Smooth muscle cell of the brain vasculature (primary cell): ENCODE measurements at places on chromosomes 12 and 14.
A peak's percentile ranks its signal among the peaks of the same experiment; 100 is the strongest.

GRCh38 chr14:33359288-33359881, 420.7 kb downstream of the NPAS3 start:
- no peak for DNase-seq

DNA sequence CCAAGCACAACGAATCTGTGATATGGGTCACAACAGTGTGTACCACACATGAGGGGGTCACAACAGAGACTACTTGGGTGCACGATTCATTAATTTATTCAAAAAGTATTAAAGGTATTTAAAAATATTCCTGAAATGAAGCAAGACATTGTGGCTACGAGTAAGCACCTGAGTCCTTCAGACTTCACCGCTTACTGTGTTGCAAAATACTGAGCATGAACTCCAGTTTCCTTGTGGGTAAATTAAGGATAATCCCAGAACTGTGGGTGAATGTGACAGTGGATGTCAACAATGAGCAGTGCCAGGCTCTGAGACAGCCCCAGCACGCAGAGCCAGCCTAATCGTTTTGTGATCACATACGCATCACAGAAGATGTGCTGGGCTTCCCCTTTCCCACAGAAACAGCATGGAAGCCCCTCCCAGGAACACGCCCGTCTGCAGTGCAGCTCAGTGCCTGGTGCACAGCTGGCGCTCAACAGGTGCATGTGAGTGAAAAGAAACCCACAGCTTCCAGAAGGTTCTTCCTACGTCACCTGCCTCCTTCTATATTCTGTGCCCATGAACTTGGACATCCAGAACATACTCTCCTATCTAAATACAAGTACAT, 29.1 kb downstream of the CDC42BPB start:
- DNase-seq: no peak

DNA sequence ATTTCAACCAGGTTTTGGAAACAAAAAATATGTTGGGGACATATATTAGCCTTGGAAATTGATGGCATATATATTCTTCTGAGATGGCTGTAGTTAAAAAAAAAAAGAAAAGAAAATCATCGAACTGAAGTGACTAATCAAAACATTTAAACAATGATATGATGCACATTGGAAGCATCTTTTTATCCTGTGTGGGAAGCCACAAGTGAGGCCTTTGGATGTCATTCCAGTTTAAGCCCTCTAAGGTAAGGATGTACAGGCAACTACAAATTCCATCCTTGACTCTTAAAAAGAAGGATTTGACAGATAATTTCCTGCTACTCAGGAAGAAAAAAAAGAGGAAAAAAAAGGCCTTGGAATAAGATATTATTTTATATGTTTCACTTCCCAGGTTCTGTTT, 9.6 kb upstream of the PTPRB start:
- no peak for DNase-seq

DNA sequence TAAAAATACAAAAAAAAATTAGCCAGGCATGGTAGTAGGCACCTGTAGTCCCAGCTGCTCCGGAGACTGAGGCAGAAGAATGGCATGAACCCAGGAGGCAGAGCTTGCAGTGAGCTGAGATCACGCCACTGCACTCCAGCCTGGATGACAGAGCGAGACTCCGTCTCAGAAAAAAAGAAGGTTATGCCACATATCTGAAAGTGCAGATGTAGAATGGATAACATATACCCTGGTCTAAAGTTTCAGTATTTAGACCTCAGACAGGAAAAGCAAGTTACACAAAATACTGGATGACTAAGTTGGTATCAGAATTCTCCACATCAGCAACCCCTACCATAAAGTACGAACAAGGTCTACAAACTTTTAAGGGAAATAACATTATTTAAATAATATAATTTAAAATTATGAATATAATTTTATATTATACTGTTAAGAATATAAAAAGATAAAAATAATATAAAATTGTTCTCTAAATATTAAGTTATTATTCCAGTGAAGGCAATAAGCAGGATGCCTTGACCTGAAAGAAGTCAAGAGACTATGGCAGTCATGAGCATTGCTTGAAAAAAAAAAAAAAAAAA, 169.9 kb downstream of the CRADD start:
- no peak for DNase-seq

DNA sequence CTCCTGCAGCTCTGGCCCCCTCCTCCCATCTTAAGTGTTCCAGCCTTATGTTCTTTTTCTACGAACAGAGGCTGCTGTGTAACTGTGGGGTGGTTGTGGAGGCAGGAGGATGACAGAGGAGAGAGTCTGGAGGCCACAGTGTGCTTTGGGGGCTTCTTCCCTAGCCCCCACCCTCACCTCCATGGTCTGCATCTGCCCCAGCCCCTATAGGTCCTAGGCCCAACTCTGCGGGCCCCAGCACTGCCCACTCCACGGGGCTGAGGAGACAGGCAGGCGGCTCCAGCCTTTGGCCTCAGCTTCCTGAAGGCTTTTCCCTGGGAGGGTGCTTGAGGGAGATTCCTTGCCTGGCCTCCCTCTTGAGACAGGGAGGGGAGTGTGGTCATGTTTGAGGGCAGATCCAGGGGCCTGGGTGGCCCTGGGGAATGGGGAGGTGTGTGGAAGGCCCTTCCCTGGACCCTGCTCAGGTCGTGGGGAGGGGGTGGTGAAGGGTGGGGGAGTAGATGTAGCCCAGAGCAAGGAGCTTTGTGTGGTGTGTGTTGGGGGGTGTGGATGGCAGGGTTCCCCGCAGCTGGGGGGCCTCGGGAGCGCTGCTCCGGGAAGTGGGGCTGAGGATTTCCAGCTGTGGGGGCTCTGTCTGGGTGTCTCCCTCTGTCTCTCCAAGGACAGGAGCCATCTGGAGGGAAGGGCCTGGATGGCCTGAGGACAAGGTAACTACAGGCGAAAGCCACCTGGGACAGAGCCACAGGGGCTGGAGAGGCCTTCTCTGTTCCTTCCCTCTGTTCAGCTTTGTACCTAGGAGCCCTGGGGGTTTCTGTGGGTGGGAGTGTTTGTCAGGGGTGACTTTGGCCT, 1.1 kb downstream of the SMIM41 start:
- no peak for DNase-seq

- DNase-seq: no peak
Observed at GRCh38 chr12:70366581-70367257, 629 bp downstream of the KCNMB4 start.

- no peak for DNase-seq
Observed at GRCh38 chr12:103529306-103529705, 33.5 kb upstream of the C12orf42 start.

DNA sequence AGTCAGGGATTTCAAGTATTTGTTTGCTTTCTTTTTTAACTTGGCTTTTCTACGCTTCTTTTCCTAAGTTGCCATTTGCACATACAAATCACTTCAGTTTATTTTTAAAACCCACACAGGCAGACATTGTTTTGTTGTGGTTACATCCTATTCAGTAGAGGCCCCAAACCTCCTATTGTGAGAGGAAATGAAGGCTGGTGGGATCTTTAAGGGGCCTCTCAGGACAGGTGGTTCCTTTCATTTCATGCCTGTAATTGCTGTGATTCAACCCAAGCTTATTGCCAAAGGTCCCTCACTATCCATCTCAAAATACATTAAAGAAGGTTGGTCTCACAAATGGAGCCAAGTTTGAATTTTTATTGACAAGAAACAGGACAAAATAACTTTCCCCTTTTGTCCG, 257.1 kb downstream of the ADAMTS20 start:
- no peak for DNase-seq

GRCh38 chr14:21206753-21207684, 51.2 kb upstream of the OR5AU1 start:
- DNase-seq: no peak

- no peak for DNase-seq
Observed at GRCh38 chr12:59963546-59963945, 367.7 kb downstream of the SLC16A7 start.

GRCh38 chr14:20982646-20983369, 7.0 kb upstream of the METTL17 start:
- DNase-seq: no peak

DNA sequence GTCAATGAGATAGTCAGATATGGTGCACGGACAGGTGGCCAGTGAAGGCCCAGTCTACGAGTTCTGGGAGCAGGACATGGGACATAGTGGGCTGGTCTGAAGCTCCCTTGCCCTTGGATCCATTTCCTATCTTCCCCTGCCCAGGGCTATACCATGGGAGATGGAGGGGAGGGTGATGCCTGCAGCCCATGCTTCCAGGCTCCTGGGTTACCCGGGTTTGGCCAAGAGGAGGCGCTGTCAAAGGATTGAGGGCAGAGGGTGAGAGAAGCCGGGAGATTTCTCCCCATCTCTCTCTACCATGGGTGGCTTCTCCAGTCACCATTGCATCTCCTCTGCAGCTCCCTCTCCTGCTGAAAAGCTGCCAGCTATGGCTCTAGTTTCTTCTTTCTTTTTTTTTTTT, 52.8 kb upstream of the LHX5 start:
- no peak for DNase-seq

DNA sequence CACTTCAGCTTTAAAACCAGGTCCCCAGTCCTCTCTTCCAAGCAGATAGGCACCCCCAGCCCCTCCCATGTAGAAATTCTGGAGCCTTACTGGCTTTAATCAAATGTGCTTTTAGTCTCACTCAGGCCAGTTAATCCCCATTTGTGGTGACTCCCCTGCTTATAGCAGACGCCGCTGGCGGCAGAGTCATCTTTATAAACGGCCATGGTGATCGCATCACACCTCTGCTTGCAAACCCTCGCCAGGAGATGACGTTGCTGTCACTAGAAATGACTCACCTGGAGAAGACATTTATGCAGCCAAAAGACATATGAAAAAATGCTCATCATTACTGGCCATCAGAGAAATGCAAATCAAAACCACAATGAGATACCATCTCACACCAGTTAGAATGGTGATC, 369.3 kb downstream of the VRK1 start:
- DNase-seq: no peak

GRCh38 chr14:99676657-99677056, 7.4 kb upstream of the CYP46A1 start:
- no peak for DNase-seq

DNA sequence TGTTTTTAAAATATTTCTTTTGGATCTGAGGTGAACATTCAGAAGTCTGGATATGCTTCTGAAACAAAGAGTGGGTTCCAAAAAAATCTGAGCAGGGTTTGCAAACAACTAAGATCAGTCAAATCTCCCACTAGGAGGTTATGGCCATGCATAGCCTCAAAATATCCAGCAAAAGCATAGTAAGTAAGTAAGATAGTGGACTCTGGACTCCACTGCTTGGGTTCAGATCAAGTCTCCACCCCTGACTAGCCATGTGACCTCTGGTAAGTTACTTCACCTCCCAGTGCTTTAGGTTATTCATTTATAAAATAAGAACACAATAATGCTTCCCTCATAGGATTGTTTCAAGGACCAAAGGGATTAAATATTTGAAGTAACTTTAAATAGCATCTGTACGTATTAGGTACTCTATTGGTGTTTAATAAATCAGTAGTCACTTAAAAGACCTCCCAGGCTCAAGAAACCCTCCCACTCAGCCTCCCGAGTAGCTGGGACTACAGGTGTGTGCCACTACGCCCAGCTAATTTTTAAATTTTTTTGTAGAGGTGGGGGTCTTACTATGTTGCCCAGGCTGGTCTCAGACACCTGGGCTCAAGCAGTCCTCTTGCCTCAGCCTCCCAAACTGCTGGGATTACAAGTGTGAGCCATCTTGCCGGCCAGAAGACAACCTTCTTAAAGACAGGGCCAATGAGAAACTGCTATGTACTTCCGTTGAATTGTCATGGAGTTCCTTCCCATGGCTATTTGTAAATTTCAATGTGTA, 95.7 kb upstream of the SOX5 start:
- no peak for DNase-seq

DNA sequence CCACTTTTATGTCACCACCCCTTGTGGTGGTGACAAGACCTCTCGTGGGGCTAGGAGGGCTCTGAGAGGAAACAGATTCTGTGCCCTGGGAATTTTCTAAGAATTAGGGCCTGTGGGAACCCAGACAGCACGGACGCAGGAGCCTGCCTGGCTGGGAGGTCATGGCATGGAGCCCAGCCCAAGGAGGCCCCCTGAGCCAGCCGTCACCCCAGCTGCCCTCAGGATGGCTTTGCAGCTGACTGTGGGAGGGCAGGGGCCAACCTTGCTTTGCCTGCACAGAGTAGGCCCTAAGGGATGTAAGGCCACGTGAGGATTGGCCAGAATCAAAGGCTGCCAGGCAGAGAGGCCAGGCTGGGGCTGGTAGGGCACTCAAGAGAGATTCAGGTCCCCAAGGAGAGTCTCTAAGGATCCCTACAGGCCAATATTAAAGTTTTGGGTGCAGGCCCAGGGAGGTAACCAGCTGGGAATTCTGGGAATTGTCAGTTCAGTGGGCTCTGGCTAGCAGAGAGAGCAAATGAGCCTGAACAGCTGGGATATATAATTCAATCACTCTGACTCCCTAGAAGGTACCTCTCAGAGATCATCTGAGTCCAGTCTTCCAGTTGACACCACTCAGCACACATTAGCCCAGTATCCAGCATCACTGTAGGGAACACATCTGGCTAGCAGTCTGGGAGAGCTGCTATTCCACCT, 6.4 kb downstream of the LTBP2 start:
- no peak for DNase-seq

DNA sequence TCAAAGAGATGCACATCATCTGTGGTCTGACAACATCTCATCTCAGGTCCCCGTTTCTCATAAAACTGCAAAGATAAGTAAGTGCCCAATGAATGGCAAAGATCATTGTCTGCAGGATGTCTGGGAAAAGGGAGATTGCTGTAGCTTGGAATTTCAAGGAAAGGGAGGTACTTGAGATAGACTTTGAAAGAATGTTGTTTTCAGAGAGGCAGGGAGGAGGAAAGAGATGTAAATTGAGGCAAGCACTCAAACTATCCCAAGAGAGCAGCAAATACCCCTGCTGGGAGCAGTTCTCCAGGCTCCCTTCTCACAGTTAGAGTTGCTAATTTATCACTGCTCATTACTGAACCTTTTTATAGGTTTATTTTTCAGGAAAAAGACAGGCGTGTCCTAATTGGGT, 107.1 kb downstream of the MYRFL start:
- no peak for DNase-seq

- no peak for DNase-seq
Observed at GRCh38 chr12:126095748-126096510, 1030.7 kb downstream of the AACS start.

- DNase-seq: peak; percentile 62
Observed at GRCh38 chr14:58082491-58083098, 69.4 kb downstream of the ARMH4 start.

DNA sequence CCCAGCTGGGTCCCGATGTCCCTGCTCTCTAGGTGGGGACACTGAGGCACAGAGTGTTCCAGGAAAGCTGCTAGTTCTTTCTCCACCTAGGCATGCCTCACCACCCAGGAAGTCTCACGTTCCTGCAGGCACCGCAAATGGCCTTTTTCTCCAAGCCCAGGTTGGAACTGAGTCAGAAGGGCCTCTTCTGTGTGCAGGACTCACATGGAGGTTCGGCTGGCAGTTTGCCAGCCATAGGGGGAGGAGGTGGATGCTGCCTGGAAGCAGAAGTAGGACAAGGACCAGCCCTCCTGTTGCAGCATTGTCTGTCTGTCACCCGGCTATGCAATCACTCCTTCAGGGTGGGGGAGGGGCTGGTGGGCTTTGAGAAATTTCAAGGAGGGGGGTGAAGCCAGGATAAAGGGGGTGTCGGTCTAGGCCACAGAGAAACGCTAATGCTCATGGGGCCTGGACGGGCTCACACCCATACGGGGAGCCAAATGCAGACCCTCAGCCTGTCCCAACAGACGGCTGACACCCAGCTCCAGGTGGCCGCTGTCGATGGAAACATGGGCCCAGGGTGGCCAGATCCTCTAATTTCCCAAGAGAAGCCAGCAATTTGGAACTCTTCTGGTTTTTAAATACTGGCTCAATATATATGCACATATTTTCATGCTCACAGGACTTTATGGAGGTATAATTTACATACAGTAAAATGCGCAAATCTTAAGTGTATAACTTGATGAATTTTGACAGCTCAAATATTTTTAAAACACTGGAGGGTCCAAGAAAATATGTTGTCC, 120.5 kb downstream of the PHETA1 start:
- no peak for DNase-seq
